ENCODE measurements at places on chromosomes 6 and 20.

DNA sequence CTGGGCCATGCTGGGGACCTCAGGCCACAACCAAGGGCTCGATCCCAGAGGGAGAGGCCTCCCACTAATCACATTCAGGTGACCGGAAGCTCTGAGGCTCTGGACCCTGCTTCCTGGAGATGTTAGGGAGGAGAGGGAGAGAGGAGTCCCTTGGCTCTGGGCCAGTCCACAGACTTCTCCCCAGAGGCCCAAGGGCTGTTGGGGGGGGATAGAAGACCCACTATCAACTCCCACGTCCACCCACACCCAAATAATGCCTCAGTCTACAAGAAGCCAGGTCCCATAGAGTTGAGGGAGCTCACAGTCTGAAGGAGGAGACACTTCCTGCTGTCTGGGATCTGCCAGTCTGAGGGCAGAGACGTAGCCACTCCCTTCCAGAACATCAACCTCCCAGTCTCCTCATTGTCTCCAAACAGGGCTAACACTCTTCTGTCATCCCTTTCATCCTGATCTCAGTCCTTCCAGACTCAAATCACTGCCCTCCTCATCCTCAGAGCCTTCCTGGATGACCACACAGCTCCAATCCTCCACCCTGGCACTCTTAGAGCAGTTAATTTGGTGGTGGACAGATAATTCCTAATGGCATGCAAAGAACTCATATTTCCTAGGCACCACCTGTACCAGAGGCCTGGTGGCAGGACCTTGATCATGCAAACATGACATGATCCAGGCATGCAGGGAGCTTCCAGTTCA, 69.9 kb downstream of the MRPL14 start:
- DNase-seq = no peak

DNA sequence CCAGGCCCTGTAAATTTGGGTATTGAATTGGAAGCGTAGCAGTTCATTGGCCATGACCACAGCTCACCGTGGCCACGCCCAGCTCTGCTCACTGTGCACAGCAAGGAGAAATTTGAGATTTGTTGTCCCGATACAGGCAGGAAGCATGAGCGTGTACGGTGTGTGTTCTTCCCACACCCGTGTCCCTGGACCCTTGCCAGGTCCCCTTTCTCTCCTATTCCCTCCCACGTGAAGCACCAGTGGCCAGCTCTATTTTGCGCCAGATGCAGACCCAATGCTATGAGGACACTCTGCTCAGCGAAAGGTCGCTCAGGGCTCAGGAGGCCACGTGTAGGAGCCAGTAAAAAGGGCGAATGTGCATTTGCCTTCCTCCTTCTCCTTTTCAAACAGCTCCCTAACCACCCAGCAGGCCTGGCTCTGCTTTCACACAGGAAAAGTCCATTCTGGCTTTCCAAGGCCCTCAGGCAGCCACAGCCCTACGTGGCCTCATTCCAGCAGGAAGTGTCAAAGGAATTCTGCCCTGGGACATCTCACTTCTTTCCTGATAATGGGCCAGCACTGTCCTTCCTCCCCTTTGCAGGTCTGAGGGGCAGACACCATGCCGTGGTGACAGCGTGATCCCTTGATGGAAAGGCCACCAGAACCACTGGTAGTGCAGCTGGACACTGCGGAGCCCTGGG, 499.2 kb upstream of the CDH4 start:
- DNase-seq = no peak

DNA sequence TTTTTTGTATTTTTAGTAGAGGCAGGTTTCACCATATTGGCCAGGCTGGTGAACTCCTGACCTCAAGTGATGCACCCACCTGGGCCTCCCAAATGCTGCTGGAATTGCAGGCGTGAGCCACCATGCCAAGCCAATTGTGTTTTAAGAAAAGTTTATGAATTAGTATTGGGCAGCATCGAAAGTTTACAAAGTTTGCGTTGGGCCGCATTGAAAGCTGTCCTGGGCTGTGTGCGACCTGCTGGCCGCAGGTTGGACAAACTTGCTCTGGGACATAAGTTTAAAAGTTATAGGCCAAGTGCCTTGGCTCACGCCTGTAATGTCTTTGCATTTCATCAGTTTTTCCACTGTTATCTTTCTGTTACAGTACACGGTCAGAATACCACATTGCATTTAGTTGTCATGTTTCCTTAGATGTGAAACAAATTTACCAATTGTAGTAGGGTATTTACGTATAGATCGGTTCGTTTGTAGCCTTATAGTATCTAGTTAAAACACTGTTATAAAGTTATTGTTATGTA, 39.5 kb downstream of the ASXL1 start:
- DNase-seq = no peak

DNA sequence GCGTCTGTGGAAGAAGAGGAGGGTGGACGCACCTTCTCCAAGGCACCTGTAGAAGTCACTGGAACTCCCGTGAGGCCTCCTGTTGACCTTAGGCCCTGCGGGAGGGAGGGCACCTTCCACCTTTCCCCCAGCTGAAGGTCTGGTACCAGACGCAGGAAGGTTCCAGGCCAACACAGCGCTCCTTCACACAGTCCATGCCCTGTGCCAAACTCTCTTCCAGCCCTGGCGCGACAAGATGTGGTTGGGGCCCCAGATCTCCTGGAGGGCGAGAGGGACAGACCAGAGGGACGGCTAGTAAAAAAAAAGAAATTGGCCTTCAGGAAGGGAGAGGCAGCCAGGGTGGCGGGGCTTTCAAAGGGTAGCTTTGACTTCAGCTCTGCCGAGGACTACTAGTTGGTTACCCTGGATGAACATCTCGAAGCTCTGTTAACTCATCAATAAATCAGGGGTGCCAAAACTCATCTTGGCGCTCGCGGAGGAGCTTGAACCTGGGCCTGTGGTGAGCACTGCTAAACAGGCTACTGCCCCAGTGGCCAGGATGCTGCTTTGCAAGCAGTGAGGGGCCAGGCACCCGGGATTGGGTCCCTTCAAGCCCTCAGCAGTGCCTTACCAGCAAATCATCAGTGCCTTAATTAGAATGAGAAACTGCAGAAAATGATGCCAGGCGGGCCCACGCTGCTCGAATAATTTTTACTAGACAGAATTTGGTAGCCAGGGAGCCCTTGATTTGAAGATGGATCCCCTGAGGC, 14.9 kb downstream of the AARS2 start:
- no peak for DNase-seq

- DNase-seq = no peak
Observed at GRCh38 chr6:70371454-70372105, 41.7 kb upstream of the FAM135A start.

- no peak for DNase-seq
Observed at GRCh38 chr20:58349570-58349969, 39.5 kb upstream of the VAPB start.

DNA sequence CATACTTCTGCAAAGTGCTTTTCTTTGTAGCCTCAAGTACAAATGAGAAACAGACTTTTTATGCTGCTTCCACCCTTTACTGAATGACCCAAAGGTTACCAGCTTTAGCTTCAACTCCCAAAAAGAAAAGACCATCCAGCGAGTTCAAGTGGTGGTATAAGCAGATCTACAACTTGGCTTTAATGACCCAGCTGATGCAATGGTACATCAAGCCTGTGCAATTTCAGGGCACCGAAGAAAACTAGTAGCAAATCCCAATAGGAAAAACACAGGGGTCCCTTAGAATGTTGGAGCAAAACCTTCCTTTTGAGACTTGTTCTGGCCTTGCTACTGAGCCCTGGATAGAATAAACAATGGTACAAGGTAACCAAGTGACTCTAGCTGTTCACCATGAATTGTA, 33.8 kb downstream of the STX7 start:
- no peak for DNase-seq

DNA sequence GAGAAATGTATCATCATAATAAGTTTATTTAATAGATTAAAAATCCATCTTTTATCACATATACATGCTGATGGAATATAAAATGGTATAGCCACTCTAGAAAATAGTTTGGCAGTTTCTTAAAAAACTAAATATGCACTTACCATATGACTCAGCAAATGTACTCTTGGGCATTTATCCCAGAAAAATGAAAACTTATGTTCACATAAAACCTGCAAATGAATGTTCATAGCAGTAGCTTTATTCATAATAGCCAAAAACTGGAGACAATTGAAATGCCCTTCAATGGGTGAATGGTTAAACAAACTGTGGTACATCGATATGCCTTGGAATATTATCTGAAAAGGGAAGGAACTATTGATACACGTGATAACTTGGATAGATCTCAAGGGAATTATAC, 6.4 kb upstream of the NCOA7 start:
- DNase-seq = no peak
